ENCODE measurements at places on chromosomes 11 and 22.

DNA sequence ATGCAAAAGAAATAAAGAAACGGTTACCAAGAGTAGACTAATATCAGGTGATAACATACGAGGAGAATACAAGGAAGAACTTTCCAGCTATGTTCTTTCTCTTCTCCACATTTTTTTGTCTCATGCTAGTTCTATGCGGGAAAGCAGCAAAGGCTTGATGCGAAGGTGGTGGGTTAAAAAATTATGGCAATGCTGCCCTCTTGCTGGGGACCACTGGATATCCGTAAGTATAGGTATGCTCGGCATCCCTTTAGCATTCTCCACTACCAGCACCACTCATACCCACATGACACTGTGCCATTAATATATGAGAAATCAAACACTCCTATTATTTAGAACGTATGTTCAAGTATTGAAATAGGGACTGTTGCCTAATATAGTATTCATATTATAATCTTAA, 776.4 kb downstream of the LRRC4C start:
- no peaks in the 10 kb centered on the region for H3K36me3 ChIP-seq
- no peaks in the 10 kb centered on the region for H3K27me3 ChIP-seq
- no peak for DNase-seq
- no peak overlapping the region for H3K4me3 ChIP-seq
- no peaks in the 10 kb centered on the region for H3K4me1 ChIP-seq

- no peak overlapping the region for H3K27ac ChIP-seq
- peaks cover 28% of the 10 kb centered on the region for H3K27me3 ChIP-seq
These were observed 140.7 kb downstream of the NXPE2 start for GRCh38 chr11:114819028-114819427.

- no peak overlapping the region for H3K4me3 ChIP-seq
- no peak overlapping the region for H3K27ac ChIP-seq
- DNase-seq = no peak
- no peaks in the 10 kb centered on the region for H3K27me3 ChIP-seq
- H3K4me1 ChIP-seq = peaks cover 31% of the 10 kb centered on the region
These were observed 592 bp upstream of the NLRX1 start for GRCh38 chr11:119167933-119168332.

DNA sequence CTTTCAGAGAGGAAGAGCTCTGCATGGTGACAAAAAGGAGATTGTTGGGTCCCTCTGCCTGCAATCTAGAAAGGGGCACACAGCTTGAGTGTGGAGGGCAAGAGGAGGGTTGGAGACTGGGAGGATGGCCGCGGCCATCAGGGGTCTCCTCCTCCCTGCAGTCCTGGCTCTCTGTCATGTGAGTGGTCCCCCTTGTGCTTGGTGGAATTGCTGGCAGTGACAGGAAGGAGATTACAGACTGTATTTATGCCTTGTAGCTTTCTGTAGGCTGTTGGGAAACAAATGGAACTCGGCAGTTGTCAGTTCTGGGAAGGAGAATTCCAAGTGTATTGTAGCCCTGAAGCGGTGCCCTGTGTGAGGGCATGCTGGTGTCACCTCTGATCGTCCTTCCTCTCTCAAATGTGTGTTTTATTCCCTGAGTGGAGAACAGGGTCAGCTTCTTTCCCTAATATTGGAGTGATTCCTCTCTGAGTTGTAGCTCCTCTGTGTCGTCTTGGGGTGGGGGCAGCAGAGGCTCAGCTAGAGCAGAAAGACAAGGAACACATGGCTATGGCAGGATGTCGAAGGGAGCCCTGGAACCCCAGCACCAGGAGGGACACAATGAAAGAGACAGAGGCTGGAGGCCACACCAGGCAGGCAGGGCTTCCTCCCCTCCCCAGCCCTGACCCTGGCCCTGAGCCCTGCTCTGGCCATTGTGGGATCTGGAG, 163.1 kb downstream of the PKNOX2 start:
- no peak overlapping the region for H3K27ac ChIP-seq
- H3K4me1 ChIP-seq = no peaks in the 10 kb centered on the region
- no peak overlapping the region for H3K4me3 ChIP-seq
- H3K36me3 ChIP-seq = no peaks in the 10 kb centered on the region
- peaks cover 24% of the 10 kb centered on the region for H3K27me3 ChIP-seq

GRCh38 chr11:46178513-46178912, 57.3 kb upstream of the PHF21A start:
- DNase-seq = no peak
- peaks cover 37% of the 10 kb centered on the region for H3K4me1 ChIP-seq
- no peak overlapping the region for H3K27ac ChIP-seq

DNA sequence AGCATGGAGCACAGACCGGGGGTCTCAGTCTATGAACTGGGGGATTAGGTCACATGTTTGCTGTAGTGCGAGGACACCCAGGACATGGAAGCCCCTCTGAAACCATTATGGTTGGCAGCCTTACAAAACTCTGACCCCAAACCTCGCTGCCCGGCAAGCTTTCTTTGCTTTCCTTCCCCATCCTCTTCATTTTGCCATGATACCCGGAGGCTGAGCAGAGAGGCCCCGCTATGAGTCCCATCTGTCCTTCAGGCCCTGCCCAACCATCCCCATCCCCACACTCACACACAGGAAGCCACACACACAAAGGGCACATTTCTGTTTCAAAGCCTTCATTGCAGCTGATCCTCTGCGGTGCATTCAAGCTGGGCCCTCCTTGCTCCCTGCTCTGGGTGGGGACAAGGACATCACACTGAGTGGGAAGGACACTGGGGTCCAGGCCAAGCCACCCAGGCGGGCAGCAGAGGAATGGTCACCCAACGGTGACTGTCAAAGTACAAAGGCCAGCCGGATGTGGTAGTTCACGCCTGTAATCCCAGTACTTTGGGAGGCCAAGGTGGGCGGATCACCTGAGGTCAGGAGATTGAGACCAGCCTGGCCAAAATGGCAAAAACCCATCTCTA, 176.5 kb downstream of the CTTN start:
- H3K4me3 ChIP-seq = no peak overlapping the region
- no peaks in the 10 kb centered on the region for H3K4me1 ChIP-seq
- no peak overlapping the region for H3K27ac ChIP-seq
- no peak for DNase-seq
- H3K27me3 ChIP-seq = no peaks in the 10 kb centered on the region

GRCh38 chr11:74471668-74472429, 4.5 kb upstream of the KCNE3 start:
- H3K27me3 ChIP-seq = no peaks in the 10 kb centered on the region
- no peak overlapping the region for H3K4me3 ChIP-seq
- no peak overlapping the region for H3K27ac ChIP-seq
- no peaks in the 10 kb centered on the region for H3K4me1 ChIP-seq
- no peak for DNase-seq

- H3K27me3 ChIP-seq = no peaks in the 10 kb centered on the region
- H3K4me3 ChIP-seq = no peak overlapping the region
- H3K36me3 ChIP-seq = no peaks in the 10 kb centered on the region
- DNase-seq = peak; percentile 26
- H3K27ac ChIP-seq = peak overlapping the region; percentile 43
These were observed 109.4 kb upstream of the OR4B1 start for GRCh38 chr11:48107188-48107704.

DNA sequence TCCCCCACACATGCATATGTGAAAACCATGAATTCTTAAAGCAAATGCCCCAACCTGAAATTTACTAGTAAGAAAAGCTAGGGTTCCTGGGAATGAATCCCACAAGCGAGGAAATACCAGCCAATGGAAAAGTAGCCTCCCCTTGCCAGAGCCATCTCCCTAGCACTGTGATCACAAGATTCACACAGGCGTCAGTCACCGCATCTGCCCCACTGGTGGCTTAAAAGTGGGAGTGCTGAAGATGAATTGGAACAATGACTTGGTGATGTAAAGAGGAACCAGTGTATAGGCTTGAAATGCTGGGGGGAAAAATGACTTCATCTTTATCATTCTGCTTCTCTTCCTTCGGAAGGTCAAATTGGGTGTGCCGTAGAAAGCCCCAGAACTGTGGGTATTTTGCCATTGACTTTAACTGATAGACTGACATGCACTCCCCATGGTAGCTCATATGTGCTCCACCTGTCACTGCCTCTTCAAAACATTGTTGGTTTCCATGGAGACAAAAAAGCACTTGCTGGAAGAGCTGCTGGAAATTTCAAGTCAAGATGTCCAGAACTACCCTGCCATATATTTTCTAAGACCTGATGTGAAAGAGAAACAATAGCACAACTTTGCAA, 19.2 kb upstream of the ASPHD2 start:
- no peak overlapping the region for H3K27ac ChIP-seq
- no peak overlapping the region for H3K4me3 ChIP-seq
- H3K36me3 ChIP-seq = no peaks in the 10 kb centered on the region
- no peaks in the 10 kb centered on the region for H3K4me1 ChIP-seq
- DNase-seq = no peak

GRCh38 chr22:19849835-19850762, 4.6 kb downstream of the GNB1L start:
- H3K27me3 ChIP-seq = no peaks in the 10 kb centered on the region
- H3K27ac ChIP-seq = peak overlapping the region; percentile 81
- peak overlapping the region; percentile 31 for H3K4me3 ChIP-seq

- no peak overlapping the region for H3K4me3 ChIP-seq
- H3K27ac ChIP-seq = no peak overlapping the region
- peaks cover 11% of the 10 kb centered on the region for H3K4me1 ChIP-seq
- DNase-seq = no peak
- H3K36me3 ChIP-seq = no peaks in the 10 kb centered on the region
- no peaks in the 10 kb centered on the region for H3K27me3 ChIP-seq
These were observed 51.4 kb downstream of the CDON start for GRCh38 chr11:126011265-126011664.

DNA sequence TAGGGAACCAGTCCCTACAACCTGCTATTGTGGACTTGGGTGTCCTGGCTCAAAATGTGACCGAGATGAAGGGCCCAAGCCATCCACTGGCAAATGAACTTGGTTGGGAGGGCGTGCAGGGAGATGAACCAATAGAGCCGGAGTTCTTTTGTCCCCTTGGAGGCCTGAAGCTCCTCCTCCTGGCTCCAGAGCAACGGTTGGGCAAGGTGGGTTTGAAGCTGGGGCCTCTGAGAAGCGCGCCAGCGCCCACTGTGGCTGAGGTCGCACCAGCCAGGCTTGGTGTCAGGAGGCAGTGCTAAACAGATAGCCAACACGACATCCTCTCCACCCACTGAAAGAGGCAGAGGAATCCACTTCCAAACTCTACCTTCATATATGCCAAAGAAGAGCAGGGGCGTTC, 36.0 kb upstream of the PACSIN2 start:
- no peaks in the 10 kb centered on the region for H3K36me3 ChIP-seq
- no peak overlapping the region for H3K27ac ChIP-seq
- no peak for DNase-seq
- H3K27me3 ChIP-seq = no peaks in the 10 kb centered on the region
- no peaks in the 10 kb centered on the region for H3K4me1 ChIP-seq
- no peak overlapping the region for H3K4me3 ChIP-seq

- H3K27ac ChIP-seq = peak overlapping the region; percentile 94
- peaks cover 49% of the 10 kb centered on the region for H3K4me1 ChIP-seq
- H3K36me3 ChIP-seq = no peaks in the 10 kb centered on the region
- no peak overlapping the region for H3K4me3 ChIP-seq
- DNase-seq = peak; percentile 43
- H3K27me3 ChIP-seq = no peaks in the 10 kb centered on the region
These were observed 126.0 kb upstream of the TTC12 start for GRCh38 chr11:113188371-113188834.

- peaks cover 67% of the 10 kb centered on the region for H3K27me3 ChIP-seq
- no peak for DNase-seq
- no peak overlapping the region for H3K4me3 ChIP-seq
- H3K36me3 ChIP-seq = no peaks in the 10 kb centered on the region
- H3K27ac ChIP-seq = no peak overlapping the region
These were observed 17.6 kb downstream of the SLC22A12 start for GRCh38 chr11:64608636-64609035.

GRCh38 chr11:34632105-34632791, 11.4 kb downstream of the EHF start:
- H3K36me3 ChIP-seq = peaks cover 37% of the 10 kb centered on the region
- peak overlapping the region; percentile 91 for H3K27ac ChIP-seq
- peak; percentile 61 for DNase-seq
- peaks cover 100% of the 10 kb centered on the region for H3K4me1 ChIP-seq
- H3K27me3 ChIP-seq = no peaks in the 10 kb centered on the region

DNA sequence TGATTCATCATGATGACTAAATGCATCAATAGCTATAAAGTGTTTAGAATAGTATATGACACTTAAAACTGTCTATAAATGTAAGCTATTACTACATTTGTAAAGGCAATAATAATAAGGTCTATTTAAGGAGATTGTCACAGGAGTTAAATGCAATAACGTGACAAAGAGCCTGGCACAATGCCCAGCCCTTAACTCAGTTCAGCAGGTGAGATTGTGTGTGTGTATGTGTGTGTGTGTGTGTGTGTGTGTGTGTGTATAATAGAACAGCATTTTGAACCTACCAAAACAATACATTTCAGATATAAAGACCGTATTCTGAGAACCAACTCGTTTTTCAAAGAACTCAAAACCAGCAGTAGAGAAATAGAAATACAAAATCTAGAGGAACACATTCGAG, 177.5 kb downstream of the MYO18B start:
- no peak overlapping the region for H3K27ac ChIP-seq
- H3K36me3 ChIP-seq = no peaks in the 10 kb centered on the region
- no peak overlapping the region for H3K4me3 ChIP-seq
- no peak for DNase-seq
- H3K4me1 ChIP-seq = no peaks in the 10 kb centered on the region
- peaks cover 79% of the 10 kb centered on the region for H3K27me3 ChIP-seq

DNA sequence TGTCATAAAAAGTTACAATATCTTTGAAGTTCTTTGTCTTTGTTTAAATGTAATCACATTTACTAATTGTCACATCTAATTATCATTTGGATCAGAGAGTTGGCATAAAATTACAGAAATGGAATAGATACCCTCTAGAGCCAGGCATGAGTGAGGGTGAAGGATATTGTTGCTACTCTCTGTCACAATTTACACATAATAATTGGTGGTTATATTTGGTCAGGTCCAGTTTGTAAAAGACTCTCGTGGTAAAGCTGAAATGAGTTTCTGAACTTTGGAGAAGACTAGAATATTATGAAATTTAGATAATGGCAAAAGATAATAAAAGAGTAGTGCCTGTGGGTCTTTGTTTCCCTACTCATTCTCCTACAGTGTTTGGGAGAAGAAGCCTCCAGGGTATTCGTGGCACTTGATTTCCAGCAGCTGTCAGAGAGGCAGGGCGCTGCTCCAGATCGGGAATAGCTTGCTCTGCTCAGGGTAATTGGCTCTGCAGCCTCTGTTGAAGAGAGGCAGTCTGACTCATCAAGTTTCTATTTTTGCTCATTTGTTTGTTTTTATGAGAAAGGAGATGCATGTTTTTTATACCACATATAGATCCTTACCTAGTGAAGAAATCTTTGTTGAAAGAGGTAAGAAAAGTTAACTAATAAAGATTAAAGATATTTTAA, 349.9 kb downstream of the CNTN5 start:
- no peak overlapping the region for H3K27ac ChIP-seq
- H3K36me3 ChIP-seq = no peaks in the 10 kb centered on the region
- no peak for DNase-seq
- no peaks in the 10 kb centered on the region for H3K27me3 ChIP-seq
- H3K4me3 ChIP-seq = no peak overlapping the region

GRCh38 chr11:25242928-25243327, 746.1 kb downstream of the LUZP2 start:
- DNase-seq = no peak
- H3K4me3 ChIP-seq = no peak overlapping the region
- no peaks in the 10 kb centered on the region for H3K4me1 ChIP-seq
- H3K27me3 ChIP-seq = no peaks in the 10 kb centered on the region
- H3K27ac ChIP-seq = no peak overlapping the region
- no peaks in the 10 kb centered on the region for H3K36me3 ChIP-seq

- H3K36me3 ChIP-seq = peaks cover 94% of the 10 kb centered on the region
- no peaks in the 10 kb centered on the region for H3K27me3 ChIP-seq
- H3K4me3 ChIP-seq = no peak overlapping the region
These were observed 51.9 kb downstream of the CD44 start for GRCh38 chr11:35190804-35191348.

GRCh38 chr11:44130751-44131150, 35.3 kb downstream of the EXT2 start:
- no peak overlapping the region for H3K27ac ChIP-seq
- no peaks in the 10 kb centered on the region for H3K27me3 ChIP-seq
- no peaks in the 10 kb centered on the region for H3K4me1 ChIP-seq
- H3K36me3 ChIP-seq = peaks cover 15% of the 10 kb centered on the region
- no peak overlapping the region for H3K4me3 ChIP-seq
- DNase-seq = no peak
